ENCODE measurements at places on chromosomes 7 and 10.

DNA sequence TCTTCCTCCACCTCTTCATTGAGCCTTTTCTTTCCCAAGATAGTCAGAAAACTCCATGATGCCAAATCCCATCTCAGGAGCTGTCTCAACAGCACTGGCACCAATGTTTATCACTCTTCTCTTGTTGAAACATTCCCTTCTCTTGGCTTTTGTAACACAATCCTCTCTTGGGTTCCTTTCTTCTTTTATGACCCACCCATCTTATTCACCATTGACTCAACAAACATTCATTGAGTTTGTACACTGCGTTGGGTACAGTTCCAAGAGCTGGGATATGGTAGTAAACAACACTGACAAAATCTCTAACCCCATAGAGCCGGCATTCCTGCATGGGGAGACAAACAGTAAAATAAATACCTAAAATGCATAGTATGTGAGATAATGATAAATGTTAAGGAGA is 577.5 kb downstream of the INHBA start:
- no peak for DNase-seq

DNA sequence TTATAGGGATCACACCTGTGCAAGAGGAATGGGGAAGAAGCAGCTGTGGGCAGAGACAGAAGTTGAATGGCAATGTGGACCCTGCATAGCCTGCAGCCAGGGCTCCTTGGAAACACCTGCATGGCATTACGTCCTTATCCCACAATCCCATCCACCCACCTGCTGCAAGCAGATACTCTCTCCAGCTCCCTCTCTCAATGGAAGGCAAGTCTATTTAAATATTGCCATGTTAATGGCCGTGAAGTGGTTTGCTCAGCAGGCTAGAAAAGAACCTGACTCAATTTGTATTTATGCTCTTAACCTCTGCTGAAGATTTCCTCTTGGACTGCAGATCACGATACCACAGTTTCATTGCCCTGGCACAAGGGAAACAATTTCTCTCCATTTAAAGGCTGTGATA is 417.0 kb downstream of the TYW1 start:
- no peak for DNase-seq

DNA sequence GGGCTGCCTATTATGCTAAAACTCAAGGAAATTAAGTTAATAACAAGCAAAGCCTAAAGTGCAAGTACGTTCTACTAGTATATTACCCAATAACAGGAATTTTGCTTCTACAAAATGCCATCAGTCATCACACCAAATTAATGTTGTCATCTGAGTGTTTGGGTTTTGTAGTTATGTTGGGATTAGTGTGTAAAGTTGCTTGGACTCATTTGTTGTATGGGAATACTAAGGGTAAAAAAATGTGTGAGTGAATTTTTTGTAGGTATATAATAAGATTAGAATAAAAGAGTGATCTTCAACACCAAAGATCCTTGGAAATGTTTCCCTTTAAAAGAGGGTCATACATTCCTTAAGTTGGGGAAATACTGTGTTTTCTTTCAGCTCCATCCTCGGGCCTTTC is 38.6 kb downstream of the NRP1 start:
- DNase-seq: no peak

DNA sequence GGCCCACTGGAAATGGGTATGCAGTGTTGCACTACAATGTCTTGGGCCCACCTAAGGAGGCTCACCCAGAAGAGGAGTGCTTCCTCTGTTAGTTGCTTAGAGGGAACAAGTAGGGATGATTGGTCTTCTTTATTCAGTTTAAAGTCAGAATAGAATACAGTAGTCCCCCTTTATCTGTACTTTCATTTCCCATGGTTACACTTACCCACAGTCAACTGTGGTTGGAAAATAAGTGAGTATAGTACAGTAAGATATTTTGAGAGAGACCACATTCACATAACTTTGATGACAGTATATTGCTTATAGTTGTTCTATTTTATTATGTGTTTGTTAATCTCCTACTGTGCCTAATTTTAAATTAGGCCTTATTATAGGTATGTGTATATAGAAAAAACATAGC is 151.4 kb downstream of the COL28A1 start:
- DNase-seq: no peak

- DNase-seq: no peak
Observed at GRCh38 chr7:93944673-93945072, 23.1 kb downstream of the GNG11 start.

DNA sequence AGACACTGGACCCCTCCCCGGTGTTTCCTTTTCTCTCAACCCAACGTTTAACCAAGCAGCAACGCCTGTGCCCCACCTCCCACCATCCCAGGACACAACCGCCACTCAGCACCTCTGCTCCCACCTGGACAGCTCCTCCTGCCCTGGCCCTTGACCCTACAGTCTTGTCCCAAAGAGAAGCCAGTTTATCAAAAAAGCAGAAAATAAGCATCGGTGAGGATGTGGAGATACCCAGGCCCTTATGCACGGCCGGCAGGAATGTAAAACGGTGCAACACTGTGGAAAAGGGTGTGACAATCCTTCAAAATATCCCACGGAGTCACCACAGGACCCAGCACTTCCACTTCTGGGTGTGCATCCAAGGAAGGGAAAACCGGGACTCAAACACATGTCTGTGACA is 176.2 kb upstream of the RNF32 start:
- DNase-seq: no peak

GRCh38 chr7:22200238-22200637 is 156.7 kb downstream of the RAPGEF5 start:
- no peak for DNase-seq

GRCh38 chr7:43692582-43693373 is 36.5 kb downstream of the COA1 start:
- DNase-seq: no peak

- DNase-seq: no peak
Observed at GRCh38 chr10:119312241-119312640, 104.9 kb downstream of the GRK5 start.

DNA sequence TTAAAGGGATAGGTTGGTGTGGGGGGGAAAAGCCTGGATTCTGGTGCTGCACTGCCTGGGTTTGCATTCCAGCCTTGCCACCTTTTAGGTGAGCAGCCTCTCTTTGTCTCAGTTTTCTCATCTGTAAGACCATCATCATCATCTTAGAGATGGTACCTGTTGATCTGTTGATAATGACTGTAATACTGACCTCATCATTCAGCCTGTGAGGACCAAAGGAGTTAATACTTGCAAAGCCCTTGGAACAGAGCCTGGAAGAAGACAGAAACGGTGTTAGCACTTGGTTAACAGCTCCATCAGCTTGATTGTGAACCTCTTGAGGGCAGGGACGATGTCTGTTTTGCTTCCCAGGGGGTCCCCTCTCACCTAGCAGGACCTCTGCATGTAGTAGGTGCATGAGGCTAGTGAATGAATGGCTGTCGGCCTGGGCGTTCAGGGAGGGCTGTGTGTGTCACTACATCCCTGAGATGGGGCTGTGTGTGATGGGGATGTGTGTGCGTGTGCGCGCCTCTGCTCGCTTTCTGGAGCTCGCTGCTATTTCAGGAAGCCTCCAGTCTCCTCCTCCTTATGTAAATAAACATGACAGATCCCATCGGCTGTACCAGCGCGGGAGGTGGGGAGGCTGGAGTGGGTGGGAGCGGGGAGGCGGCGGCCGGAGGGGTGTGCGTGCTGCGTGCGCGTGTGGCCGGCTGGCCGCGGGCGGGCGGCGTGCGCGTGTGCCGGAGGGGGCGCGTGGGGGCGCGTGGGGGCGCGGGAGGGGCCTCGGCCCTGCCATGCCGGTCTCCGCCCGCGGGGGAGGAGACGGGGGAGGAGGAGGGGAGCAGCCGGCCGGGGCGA is 61.2 kb downstream of the NEURL1 start:
- no peak for DNase-seq

- DNase-seq: no peak
Observed at GRCh38 chr7:143467724-143468123, 9.9 kb upstream of the TAS2R41 start.

DNA sequence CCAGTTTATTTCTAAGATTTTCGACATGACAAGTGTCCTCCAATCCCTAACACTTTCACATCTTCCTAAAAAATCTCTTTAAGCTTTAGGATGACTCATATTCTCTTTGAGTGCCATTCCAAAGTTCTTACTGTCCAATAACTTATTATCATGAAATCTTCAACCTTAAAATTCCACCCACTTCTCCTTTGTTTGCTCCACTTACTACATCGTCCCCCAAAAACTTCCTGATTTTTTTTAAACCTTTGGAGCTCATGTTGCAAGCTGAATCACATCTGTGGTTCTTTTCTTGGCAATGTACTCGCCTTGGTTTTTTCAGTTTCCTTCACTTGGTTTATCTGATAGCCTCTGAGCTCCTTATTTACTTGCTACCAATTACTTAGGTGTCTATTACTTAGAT is 39.2 kb upstream of the JCAD start:
- DNase-seq: no peak

DNA sequence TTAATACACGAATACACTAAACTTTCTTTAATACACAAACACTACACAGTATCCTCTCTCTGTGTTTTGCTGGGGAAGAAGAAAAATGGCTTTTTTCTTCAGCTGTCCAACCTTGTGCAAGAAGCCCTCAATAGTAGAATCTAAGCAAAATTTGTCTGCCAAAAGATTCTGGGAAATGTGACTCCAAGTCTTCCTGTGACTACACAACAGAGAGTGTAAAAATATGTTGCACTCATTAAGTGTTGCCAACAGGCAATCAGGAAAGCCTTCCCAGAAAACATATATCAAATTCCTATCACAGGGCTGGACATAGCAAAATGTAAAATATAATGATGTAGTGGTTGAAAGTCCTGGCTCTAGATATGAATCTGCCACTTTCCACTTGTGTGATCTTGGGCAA is 825.1 kb upstream of the ZWINT start:
- DNase-seq: no peak

GRCh38 chr7:97499204-97499603 is 232.7 kb upstream of the TAC1 start:
- DNase-seq: no peak

GRCh38 chr7:157782041-157782440 is 445.2 kb downstream of the DNAJB6 start:
- no peak for DNase-seq

- no peak for DNase-seq
Observed at GRCh38 chr10:31883397-31883796, 45.2 kb downstream of the ARHGAP12 start.

DNA sequence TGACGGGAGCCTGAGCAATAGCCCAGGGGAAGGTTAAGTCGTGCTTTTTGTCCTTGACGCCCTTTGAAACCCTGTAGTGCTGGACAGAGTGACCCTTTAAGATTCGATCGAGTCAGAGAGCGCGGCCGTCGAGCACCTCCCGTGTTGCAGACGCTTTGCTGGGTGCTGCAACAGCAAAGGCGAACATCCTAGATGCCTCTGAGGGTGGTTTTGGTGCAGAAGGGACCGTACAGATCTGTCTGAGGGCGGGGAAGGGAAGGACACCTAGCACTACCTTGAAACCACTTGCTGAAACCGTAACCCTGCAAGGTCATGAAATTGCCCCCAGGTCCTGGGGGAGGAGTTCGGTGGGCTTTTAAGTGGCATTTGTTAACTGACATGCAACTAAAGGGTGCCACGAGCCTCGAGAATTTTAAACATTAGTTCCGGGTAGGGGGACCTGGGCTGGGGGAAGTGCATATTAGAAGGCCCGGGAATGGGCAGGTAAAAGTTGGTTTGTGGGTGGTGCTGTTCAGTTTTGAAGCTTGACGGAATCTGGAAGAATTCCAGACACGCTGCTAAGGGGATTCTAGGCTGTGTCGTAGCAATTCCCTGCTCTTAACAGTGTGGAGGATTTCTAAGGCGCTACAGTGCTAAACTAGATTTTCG is 786 bp downstream of the ATP5F1C start:
- no peak for DNase-seq

- DNase-seq: no peak
Observed at GRCh38 chr7:54995166-54995565, 23.7 kb upstream of the EGFR start.

- no peak for DNase-seq
Observed at GRCh38 chr10:103284170-103284569, 7.2 kb downstream of the INA start.

- no peak for DNase-seq
Observed at GRCh38 chr10:126199221-126199998, 188.9 kb downstream of the ADAM12 start.

GRCh38 chr10:21497177-21497807 is 28.2 kb downstream of the SKIDA1 start:
- no peak for DNase-seq

DNA sequence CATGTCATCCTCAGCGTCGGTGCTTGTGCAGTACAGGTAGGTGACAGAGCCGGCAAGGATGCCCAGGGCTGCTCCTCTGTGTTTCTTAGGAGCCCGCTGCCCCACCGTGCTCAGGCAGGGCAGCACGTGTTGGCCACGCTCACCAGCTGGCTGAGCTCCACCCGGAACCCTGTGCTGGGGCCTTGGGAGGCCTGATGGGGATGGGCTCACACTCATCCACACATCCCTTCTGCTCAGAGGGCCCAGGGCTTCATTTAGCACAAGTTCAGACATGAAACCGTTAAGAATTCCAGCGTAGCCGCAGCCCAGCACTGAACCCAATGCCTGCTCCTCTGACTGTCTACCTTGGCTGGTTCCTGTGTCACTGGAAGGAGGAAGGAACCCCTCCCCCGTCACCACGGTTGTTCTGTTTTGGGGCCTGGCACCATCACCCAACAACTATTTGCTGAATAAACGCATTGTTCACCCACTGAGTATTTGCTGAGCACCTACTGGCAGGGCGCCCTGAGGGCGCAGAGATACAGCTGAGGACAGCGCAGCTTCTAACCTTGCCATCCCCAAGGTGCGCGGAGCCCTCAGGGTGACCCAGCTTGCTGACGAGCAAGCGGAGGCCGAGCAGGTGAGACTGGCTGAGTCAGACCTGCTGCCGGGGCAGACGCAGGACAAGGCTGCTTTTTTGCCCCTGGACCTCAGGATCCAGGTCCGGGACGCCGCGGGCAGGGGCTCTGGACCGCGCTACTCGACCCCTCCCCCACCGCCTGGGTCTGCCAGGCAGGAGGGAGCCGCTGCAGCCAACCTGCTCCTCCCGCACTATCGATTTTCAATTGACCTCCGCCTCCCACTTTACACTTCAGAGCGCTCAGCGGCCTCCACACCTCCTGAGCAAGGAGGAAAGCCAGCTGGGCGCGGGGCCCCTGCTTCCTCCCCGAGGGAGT is 50.6 kb upstream of the RET start:
- DNase-seq: no peak

DNA sequence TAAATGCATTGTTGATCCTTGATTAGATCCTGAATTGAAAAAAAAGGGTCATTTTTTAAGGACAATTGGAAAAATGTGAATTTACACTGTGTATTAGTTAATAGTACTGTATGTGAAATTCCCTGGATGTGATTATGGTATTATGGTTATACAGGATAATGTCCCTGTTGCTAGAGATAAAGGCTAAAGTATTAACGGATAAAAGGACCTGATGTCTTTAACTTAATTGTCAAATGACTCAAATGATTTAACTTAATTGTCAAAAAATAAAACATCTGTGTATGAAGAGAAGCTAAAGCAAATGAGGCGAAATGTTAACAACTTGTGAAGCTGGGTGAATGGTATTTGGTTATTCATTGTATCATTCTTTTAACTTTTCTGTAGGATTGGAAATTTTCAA is 48.8 kb downstream of the SUFU start:
- DNase-seq: no peak
